ENCODE measurements at places on chromosomes 5 and 9.

GRCh38 chr9:69130456-69131441, 43.3 kb upstream of the TJP2 start:
- no peak for DNase-seq

DNA sequence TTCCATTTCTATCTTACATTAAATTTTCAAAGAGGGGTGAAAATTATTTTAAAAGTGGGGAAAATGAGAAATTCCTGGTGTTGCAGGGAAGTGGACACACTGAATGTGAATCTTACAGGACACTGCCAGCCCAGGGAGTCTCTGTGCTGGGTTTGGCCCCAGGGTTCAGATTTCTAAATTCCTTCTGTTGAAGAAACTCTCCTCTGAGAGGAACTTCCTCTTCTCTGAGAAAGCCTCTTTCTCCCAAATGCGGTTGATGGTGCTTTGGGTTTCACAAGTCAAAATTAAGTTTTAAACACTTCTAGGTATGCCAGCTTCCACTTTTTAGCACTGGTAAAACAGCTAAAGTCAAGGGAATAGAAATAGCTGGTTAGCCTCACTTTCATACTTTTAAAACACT, 317.9 kb upstream of the ITGA1 start:
- DNase-seq = no peak

- DNase-seq = no peak
Observed at GRCh38 chr9:136584401-136584932, 38.6 kb upstream of the NOTCH1 start.

DNA sequence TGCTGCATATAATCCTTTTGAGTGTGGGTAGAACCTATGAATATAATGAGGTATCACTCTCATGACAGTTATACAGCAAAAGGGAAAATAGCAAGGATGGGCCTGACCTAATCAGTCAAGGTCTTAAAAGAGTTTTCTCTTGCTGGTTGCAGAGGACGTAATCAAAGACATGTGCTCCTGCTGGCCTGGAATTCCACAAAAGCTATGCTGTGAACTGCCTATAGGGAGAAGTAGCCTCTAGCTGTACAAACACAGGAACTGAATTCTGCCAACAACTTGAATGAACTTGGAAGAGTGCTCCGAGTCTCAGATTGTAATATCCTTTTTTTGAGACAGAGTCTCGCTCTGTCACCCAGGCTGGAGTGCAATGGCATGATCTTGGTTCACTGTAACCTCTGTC, 195.6 kb downstream of the PLK2 start:
- DNase-seq = no peak

DNA sequence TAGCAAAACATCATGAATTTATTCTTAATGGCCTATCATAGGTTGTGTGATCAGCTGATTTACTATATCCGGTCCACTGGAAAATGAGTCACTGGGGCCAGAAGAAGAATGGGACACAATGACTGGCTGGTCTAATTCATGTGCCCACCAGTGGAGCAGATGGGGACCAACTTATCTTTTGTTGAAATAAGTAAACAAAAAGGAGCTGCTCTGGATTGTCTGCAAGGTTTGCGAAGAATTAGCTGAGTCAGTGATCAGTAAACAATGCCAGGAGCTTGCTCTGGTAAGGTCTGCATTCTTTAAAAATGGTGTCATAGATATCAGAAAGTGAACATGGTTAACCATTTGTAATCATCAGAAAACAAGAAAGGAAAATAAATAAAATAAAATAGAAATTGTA, 128.0 kb downstream of the RASEF start:
- DNase-seq = no peak

DNA sequence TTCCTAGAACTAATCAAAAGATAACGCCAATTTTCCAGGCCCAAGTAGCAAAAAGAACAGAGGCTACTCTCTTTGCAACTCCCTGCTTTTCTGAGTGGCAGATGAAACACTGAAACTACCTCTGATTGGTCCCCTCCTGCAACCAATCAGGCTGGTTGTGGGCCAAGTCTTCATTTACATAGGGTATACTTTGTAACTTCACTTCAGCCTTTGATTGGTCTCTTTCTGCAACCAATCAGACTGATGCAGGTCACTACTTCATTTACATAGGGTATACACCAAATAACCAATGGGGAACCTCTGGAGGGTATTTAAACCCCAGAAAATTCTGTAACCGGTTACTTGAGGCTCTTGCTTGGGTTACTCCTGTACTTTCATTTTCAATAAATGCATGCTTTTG, 289.6 kb downstream of the MED10 start:
- DNase-seq = no peak
